Activated T-cell treated with anti-CD3 and anti-CD28 coated beads for 24 hours (primary cell): ENCODE measurements at places on chromosomes 5 and 9.

DNA sequence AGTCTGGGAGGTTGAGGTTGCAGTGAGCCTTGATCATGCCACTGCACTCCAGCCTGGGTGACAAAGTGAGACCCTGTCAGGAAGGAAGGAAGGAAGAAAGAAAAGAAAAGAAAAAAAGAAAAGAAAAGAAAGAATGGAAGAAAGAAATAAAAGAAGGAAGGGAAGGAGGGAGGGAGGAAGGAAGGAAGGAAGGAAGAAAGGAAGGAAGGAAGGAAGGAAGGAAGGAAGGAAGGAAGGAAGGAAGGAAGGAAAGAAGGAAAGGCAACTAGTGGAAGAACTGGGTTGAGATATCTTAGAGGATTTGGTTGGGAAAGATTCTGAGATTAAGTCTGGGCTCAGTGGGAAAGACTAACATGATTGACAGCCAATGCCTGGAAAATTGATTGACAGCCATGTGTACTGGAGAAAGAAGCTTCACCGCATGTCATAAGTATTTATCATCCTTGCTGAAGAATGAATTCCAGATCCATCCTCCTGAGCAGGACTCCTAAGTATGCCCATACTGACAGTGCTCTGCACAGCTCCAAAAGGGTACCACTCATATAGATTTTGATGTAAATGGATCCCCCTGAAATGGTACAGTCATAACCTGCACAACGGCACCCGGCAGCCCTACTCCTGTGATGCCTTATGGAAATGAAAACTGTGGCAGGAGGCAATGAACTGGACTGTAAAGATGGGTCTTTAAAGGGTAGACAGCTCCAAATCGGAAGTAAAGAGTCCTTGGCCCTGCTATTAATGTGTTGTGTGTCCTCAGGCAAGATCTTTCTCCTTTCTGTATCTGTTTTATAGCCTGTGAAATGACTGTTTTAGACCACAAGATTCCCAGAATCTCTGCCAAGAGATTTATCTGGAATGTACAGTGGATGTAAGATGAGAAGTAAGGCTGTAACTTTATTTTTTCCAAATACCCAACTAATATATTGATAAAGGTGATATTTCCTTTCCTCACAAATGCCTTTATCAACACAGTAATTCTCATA is 16.9 kb upstream of the ADRA1B start:
- DNase-seq, result no peak

DNA sequence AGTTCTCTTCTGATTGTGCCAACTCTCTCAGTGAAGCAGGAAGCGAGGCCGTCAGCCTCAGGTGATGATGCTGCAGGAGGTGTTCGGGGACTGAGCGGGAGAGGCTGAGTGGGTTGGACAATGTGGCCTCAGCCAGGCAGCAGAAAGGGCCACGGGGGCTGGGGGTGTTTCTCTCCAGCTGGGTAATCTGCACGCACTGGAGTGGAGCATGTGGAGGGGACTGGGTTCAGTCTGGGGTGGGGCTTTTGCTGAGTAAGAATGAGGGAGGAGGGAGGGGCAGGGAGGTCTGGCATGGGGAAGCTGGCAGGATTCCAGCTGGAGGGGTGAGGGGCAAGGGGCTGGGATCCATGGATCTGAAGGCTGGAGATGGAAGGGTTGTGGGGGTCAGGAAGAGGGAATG is 60.8 kb upstream of the PHYKPL start:
- DNase-seq, result no peak

DNA sequence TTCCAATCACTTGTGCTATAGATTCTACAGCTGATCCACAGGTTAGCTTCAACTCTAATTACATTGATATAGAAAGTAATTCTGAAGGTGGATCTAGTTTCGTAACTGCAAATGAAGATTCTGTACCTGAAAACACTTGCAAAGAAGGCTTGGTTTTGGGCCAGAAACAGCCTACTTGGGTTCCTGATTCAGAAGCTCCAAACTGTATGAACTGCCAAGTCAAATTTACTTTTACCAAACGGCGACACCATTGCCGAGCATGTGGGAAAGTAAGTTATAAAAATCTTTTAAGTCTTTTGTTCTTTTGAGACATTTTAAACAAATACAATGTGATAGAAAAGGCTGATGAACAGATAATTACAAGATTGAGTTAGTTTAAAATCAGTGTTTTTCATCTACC is 30.9 kb downstream of the ZFYVE16 start:
- DNase-seq, result no peak

DNA sequence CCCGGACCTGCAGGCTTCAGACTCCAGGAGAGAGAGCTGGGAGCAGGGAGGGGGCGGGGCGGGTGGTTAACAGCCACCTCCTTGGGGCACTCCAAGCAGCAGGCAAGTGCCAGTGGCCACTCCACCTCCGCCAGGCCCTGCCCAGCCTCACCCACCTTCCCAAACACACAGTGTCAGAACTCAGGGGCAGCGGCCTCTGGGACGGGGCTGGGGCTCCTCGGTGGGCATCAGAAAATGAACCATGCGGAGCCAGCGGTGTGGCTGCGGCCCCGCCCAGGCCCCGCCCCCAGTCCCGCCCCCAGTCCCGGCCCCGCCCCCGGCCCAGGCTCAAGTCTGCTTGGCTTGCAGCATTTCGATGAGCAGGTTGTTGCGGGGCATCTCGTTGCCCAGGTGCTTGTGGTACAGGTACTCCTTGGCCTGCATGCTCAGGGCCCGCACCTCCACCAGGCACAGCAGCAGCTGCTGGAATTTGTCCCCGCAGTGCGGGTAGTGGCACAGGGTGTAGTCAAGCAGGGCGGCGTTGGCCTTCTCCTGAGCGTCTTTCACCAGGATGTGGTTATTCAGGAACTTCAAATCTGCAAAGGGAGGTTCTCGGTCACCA is 24.7 kb downstream of the NR5A1 start:
- no peak for DNase-seq

GRCh38 chr5:89878140-89879132 is 531.1 kb downstream of the CETN3 start:
- no peak for DNase-seq

GRCh38 chr9:76530458-76531110 is 71.6 kb downstream of the GCNT1 start:
- DNase-seq, result no peak
